Fibroblast of mammary gland (primary cell): ENCODE measurements at places on chromosomes 6 and 20.

DNA sequence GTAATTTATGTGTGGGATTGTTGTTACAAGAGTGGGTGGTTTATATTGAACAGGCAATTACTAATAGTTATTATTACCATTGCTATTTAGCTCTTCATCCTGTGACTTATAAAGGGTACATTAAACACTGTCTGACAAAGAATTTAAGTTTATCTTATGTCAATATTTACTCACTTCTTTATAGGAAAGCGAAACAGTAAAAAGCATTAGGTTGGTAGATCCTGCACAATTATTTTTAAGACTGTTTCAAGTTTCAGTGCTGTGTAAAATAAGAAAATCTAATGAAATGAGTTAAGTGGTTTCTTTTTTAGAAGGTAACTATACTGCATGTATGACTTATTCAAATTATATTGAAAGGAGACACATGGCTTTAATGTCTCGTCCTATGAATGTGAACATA lies 135.8 kb upstream of the MAP3K7 start:
- DNase-seq: no peak

GRCh38 chr6:124029567-124029966 lies 225.9 kb downstream of the NKAIN2 start:
- no peak for DNase-seq

DNA sequence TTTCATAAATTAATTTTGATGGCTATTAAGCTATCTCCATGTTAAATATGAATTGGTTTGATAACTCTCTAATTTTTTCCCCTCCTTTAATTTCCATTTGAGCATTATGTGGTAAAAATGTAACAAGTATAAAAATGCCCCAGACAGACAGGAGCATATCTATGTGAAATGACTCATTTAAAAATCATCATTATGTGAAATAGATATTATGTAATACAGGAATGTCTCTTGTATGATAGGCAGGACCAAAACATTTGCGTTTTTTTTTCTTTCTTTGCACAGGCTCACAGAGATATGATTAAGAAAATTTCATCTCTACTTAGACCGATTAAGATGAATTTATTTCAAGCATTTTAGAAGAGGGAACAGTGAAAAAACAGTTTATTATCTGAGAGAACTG lies 95.8 kb downstream of the AKAP7 start:
- DNase-seq: no peak

- DNase-seq: no peak
Observed at GRCh38 chr6:33091957-33092356, 16.2 kb downstream of the HLA-DPB1 start.

DNA sequence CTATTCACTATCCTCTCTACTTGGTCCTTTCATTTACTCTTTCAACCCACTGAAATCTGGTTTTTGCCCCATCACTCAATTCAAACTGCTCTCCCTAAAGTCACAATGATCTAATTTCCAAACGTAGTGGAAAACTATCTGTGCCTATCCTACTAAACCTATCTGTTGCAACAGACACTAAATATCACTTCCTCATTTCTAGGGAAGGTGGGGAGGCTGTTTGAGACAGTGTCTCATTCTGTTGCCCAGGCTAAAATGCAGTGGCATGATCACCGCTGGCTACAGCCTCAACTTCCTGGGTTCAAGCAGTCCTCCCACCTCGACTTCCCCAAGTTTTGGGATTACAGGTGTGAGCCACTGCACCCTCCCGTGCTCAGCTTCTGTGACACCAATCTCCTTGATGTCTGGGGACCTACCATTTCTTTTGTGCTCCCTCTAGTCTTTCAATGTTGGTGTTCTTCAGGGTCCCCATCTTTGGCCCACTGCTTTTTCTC lies 8.8 kb downstream of the RANBP9 start:
- DNase-seq: no peak

DNA sequence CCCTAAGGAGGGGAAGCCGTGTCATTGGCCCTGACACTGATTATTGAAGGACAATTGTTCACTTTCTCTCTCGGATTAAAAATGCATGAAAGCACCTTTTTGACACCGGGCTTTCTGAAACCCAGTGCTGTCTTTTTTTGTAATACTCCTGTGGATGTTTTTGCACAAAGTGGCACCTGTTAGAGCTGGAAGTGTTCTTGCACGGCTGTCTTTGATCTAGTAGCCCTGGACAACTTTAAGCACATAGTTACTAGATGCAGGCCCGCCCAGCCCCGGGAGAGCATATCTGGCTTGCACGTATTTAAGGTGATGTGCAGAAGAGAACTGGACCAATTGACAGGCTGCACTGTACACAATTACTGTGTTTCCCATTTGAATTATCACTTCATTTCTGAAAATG lies 72.6 kb downstream of the ARID1B start:
- no peak for DNase-seq

DNA sequence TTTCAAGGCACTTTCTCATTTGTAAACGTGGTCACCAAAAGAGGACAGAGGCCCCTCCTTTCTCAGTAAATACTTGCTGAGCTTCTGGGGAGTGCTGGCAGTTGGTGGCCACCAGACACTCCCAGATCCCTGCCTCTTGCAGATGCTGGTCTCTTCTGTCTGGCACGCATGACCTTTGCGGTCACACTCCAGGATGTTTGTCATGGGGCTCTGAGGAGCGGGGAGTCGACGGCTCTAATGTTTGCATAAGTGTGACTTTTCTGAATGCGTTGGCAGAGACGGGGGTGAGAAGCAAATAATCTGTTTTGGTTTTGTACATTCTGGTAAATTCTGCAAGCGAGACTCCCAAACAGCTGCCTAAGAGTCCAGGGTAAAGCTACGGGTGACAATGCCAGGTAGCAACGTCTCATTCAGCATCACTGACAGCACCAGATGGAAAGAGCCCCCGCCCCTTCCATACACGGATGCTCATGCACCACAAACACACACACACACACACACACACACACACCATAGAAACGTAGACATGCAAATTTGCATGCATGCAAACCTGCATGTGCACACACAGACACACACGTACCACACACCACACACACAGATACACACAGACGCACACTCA lies 101.1 kb downstream of the YTHDF1 start:
- DNase-seq: no peak

DNA sequence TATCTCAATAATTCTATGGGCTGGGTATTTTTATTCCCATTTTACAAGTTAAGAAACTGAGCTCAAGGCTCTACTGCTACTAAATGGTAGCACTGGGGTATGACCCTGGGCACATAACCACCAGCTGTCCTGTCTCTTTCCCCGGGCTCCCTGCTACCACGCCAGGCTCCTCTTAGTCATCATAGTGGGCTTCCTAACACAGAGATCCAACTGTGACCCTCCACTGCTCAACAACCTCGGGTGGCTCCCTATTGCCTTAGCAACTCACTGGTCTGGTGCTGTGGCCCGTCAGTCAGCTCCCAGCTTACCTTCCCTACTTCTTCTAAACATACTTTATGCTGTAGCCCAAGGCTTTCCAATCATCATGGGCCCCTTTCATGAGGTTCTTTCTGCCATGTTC lies 4.5 kb downstream of the KIAA1755 start:
- DNase-seq: no peak

- DNase-seq: no peak
Observed at GRCh38 chr6:74997646-74998045, 208.2 kb downstream of the COL12A1 start.

DNA sequence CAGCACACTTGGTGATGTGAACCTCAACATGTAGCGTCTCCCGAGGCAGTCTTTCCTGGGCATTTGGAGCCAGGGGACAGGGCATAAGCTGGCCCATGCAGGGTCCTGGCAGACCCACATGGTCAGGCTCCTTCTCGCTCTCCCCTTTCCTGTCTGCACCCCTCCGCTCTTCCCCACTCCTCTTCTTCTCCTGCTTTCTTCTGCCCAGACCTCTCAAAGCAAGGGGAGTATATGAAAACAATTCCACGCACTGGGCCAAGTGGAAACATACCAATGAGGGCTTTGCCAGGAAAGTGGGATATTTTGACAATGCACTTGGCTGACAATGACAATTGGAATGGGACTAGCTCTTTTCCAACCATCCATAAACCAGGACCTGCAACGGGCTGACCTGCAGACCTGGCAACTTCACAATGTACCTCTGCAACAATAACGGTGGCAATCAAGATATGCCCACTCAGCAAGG lies 58.9 kb upstream of the TRAF3IP2 start:
- no peak for DNase-seq

- no peak for DNase-seq
Observed at GRCh38 chr6:95099410-95099809, 477.9 kb upstream of the MANEA start.

DNA sequence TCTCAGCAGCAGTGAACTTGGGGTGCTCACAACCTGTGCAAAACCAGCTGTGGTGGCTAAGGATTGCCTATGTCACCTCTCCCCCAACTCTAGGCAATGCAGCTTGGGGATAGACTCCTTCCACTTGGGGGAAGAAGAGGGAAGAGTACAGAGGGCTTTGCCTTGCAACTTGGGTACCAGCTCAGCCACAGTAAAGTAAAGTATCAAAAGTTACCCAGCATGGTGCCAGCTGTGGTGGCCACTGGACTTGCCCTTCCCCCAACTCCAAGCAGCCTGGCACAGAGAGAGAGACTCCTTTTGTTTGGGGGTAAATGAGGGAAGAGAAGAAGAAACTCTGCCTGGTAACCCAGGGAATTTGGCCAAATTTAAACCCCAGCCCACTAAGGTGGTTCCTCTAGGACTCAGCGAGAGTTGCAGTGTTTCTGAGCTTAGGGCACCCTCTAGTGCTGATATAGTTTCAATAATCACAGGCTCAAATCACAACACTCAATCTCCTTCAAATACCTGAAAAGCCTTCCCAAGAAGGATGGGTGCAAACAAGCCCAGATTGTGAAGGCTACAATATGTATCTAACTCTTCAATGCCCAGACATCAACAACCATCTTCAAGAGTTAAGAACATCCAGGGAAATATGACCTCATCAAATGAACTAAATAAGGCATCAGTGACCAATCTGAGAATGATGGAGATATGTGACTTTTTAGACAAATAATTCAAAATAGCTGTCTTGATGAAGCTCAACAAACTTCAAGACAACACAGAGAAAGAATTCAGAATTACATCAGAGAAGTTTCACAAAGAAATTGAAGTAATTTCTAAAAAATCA lies 7.6 kb upstream of the DEFB129 start:
- DNase-seq: peak; percentile 20
